Midbrain (tissue), 1 donor: ENCODE measurements at places on chromosomes 16 and 17.
A peak's percentile ranks its signal among the peaks of the same experiment; 100 is the strongest.

- no peak for DNase-seq
Measured at GRCh38 chr16:10120953-10121352, 61.3 kb downstream of the GRIN2A start.

DNA sequence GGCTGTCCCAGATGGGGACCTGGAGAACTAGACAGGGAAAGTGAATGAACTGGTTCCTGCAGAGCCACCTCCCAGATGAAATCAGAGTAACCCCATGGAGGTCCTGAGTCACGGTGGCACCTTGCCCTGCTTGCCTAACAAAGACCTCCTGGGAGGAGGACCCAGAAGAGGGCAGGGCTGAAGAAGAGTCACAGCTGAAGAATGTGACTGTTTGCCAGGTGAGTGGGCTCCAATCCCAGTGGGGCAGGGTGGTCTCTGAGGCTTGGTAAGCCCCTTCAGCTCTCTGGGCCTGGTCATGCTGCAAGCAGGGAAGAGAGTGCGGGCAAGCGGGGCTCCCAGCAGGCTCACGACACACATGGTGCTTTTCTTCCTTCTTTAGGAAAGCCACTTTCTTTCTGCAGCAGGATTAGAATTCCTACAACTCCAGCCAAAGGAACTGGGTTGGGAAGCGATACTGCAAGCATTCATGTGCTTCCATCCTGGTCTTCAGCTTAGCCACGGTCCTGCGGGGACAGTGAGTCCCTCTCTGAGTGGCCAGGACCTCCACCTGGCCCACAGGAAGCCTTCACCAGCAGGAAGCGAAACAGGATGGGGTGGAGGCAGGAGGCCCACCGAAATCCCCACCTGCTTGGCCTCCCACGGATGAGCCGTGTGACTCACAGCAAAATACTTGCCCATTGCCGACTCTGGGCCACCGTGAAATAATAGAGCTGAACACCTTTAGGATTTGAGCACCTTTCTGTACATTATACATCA is 4.3 kb downstream of the C16orf74 start:
- DNase-seq: no peak

GRCh38 chr17:44219108-44219615 is 313 bp downstream of the UBTF start:
- DNase-seq: peak; percentile 52

DNA sequence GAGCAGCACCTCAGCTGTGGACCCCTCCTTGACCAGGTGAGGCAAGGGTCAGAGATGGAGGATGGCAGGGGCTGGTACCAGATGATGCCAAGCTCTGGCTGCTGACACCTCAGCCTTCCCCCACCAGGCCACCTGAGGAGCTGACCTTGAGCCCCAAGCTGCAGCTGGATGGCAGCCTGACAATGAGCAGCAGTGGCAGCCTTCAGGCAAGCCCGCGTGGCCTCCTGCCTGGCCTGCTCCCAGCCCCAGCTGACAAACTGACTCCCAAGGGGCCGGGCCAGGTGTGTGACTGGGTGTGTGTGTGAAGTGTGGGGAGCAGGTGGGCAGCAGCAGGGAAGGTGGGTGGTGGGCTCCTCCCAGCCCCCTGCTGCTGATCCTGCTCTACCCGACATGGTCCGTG is 4.7 kb upstream of the NRN1L start:
- DNase-seq: no peak

DNA sequence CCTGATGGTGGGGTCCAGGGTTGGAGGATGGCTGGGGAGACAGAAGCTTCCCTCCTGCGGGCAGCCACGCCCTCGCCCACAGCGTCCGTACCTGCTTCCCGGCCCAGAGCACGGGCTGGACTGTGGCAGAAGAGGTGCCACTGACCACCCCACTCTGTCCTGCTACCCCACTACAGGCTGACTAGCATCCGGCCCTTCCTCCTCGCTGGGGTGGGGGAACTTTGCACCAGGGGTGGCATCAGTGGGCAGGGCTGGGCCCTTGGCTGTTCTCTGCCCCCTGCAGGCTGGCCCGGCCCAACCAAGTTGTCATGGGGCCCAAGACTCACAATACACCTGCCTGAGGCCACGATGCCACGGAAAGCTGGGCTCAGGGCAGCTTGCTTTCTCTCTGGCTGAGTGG is 73.0 kb downstream of the KLHDC4 start:
- no peak for DNase-seq

DNA sequence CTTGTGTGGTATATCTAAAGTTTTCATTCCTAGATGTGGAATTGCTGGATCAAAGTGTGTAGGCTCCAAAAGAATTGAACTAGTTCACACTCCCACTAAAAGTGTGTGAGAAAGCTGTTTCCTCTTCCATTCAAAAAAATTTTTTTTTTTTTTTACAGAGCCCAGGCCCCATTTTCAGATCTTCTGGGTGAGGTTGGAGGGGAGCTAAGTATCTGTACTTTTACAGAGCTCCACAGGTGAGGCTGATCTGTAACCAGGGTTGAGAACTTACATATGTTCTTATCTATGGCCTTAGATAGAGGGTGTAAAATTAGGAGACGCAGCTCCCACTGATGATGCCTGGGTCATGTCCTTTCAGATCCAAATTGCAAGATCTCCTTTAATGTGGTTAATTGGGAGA is 31.9 kb downstream of the HLF start:
- no peak for DNase-seq

- DNase-seq: no peak
Measured at GRCh38 chr17:74417178-74418045, 14.5 kb upstream of the GPRC5C start.

DNA sequence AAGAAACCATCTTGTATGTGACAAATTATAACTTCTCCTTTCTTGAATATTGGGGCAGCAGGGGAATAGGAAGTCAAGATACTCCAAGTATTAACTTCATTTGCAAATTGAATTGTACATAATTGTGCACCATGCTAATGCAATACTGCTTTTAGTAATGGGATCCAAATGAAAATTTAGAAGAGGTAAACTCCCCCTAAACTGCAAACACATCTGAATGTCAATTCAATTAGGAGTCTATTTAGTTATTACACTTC is 4.5 kb downstream of the STAT5B start:
- no peak for DNase-seq

- no peak for DNase-seq
Measured at GRCh38 chr16:19236561-19237209, 48.8 kb upstream of the CLEC19A start.

- no peak for DNase-seq
Measured at GRCh38 chr17:77450742-77451244, 310.0 kb downstream of the SEC14L1 start.

DNA sequence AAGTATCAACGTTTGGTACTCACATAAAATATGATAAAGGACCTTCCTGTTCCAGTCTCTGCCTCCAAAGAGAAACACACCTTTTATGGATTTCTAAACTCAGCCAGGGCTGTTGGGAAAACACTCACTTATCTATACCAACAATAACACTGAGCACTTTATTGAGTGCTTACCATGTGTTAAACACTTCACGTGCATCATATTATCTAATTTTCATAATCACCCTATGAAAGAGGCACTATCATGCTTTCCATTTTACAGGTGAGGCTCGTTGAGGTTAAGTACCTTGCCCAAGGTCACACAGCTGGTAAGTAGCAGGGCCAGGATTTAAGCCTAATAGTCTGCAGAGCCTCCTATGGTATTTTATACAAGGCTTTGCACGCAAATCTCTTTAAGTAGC is 251.5 kb upstream of the SOX9 start:
- no peak for DNase-seq

DNA sequence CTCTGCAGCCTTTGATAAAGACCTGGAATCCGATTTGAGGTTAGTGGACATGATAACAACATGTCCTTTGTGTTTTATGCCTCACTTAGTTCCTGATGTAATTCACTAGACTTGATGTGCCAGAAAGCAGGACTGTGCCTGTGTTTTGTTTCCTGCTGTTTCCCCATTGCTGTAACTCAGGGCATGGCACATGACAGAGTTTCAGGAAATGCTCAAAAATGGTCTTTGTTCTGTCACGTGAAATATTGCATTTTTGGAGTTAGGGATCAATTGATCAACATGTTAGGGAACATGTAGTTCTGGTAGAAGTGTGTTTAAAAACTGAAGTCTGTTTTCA is 32.8 kb downstream of the DHX38 start:
- no peak for DNase-seq

- DNase-seq: peak; percentile 49
Measured at GRCh38 chr17:49180303-49180702, 30.1 kb downstream of the GNGT2 start.

- DNase-seq: no peak
Measured at GRCh38 chr17:43740541-43740940, 18.1 kb downstream of the SOST start.

DNA sequence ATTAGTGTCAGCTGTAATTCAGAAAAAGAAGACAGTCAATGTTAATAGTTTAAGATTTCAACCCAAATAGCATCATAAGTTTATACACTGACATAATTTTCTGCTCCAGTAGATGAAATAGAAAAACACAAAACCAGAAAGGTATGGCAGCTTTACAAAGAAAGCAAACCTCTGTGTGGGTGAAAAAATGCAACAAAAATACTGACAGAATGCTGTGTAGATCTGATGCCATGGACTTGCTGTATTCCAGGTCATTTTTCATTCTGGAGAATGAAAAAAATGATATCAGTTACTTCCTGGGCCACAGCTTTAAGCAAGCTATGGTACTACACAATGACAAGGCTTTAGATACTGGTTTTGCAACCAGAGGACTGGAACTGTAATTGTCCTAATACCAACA is 116.0 kb downstream of the MAP2K4 start:
- DNase-seq: no peak

DNA sequence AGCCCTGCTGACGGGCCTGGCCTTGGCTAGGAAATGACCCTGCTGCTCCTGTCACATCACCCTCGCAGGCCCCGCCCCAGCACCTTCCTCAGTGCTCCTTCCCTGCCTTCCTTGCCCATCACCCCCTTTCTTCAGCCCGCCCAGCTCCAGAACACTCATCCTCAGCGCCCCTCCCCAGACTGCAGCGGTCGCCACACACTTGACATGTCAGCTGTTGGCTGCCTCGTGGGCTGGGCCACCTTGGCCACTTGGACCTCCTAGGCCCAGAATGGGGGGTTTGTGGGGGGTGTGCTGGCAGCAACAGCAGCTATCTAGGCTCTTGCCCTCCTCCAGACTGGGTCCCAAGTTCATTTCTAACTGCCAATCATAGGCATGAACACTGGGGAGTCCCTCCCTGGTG is 10.6 kb downstream of the ELMO3 start:
- DNase-seq: no peak

DNA sequence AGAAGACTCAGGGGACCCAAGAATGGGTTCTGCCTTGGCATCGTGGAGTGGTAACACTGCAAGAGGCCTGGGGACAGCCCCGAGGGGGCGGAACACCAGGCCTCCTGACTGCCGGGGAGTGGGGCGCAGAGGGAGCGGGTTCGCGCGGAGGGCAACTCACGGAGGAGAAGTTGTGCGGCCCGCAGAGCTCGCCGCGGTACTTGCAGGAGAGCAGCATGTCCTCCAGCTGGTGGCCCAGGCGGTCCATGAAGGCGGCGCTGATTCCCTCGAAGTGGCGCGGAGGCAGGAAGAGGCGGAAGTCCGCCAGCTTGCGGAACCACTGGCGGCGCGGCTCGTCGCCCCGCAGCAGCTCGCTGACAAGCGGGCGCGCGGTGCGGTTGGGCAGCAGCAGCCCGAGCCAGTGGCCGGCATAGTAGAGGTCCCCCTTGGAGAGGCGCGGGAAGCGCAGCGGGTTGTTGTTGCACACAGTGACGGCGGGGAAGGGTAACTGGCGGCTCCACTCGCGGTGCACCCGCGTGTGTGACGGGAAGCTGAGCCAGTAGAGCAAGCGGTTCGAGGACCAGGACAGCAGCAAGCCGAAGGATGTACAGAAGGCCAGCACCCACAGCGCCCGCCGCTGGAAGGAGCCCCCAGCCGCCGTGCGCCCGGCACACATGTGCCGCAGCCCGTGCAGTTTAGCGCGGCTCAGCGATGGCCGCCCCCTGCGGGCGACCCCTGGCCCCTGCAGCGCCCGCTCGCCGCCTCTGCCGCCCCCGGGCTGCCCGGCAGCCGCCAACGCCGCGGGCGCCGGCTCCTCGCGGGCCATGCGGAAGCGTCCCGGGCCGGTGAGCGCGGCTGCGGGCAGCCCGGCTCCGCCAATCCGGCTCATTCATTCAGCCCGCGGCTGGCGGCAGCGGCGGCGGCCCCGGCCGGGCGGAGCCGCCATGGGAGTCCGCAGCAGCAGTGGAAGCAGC is 1.6 kb downstream of the ASIC2 start:
- DNase-seq: no peak

- DNase-seq: no peak
Measured at GRCh38 chr17:82935966-82936767, 96.3 kb upstream of the ZNF750 start.

GRCh38 chr16:85998171-85998867 is 99.4 kb downstream of the IRF8 start:
- DNase-seq: no peak

GRCh38 chr16:69193855-69194254 is 6.9 kb downstream of the SNTB2 start:
- DNase-seq: no peak

GRCh38 chr17:64983708-64984107 is 64.4 kb upstream of the LRRC37A3 start:
- no peak for DNase-seq

DNA sequence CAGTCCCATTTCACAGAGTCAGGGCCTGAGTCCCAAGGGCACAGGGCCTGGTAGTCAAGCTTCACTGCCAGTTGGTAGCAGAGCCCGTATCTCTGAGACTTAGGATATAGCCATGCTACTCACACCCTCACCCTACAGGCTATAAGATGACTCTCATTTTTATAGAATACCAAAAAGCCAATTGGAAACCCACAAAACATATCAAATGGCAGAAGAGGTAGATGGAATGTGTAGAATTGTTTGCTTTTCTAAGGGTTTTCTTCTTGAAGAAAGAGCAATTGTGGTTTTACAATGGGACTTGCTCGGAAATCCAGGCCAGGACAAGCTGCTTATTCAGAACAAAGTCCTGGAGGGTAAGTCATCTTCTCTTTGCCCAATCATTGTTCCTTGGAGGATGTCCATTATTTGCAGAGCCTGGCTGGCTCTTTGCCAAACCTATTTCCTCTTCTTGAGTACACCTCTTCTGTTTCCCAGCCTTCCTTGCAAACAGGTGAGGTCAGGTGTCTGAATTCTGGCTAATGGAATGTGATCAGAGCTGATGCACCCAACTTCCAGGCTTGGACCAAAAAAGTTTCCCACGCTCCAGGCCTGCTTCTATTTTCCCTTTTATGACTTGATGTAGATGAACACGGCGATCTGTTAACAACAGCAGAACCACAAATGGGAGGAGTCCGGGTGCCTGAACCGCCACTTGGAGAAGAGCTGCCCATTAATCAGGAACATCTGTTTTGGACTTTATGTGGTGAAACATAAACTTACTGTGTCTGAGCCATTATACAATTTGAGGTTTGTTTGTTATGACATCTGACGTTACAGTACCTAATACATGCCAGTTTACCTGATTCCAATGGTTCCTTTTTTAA is 16.9 kb upstream of the CCL22 start:
- no peak for DNase-seq

GRCh38 chr16:12758031-12758669 is 45.5 kb downstream of the CPPED1 start:
- DNase-seq: peak; percentile 40

DNA sequence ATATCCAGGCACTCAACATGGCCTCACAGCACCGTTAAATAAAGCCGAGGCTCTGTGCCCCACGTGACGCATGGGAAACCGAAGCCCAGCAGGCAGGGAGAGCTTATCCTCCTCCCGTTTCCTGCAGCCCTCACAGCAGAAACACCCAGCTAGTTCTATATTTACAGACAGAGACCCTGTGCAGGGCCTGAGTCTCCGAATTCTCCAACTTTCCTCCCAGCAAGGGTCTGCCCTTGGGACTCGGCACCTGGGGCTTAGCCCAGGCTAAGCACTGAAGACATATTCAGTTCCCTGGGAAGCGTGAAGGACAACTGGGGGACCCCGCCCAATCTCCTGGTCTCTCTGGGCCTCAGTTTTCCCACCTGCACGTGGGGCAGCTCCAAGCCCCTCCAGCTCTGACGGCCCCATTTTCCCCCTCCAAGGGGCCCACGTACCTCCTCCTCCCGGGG is 29.2 kb downstream of the TRPV3 start:
- DNase-seq: no peak
